ENCODE measurements at places on chromosomes 7 and 10.

DNA sequence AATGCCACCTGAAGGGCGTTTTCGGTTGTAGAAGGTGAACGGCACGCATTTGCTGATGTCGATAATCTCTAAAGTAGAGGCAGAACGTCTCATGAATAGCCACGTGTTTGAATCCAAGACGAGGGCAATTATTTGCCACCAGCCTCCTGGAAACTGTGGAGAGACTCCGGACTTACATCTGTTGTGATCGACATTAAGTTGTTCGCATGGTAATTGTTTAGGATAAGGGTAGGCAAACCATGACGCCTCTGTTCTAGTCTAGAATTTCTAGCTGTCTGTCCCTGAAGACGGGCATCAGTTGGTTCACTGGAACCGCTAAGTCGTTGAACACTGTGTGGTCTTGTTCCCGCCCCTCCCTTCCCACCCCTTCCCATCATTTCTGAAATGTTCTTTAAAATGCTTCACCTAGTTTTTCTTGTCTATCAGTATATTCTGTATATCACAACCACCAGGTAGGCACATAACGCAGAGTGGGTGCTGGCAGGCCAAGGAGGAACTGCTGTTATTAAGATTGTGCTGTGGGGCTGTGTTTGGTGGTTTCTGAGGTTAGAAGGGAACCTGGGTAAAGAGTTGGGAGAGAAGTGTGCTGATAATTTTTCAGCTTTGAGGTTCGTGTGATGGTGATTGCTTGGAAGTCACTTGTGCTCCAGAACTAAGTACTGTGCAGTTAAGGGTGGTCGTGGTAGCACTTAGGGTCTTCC is 1.2 kb downstream of the UBE3C start:
- DNase-seq = no peak

DNA sequence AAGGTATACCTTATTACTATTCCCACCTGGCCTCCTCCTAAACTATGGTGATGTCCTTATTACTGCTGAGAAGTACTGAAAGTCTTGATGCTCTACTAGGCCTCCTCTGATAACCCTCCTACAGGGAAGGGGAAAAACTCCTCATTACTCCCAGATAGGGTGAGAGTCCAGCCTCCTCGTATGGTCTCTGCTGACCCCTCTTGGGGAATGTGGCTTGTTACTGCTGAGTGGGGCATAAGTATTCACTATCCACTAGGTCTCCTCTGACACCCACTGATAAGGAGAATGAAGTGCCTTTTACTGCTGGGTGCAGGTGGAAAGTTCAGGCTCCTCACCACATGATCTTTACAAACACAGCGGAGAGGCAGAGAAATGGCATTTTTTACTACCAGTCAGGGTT is 222.9 kb downstream of the CHRM2 start:
- DNase-seq = no peak

- no peak for DNase-seq
These were observed 84.9 kb upstream of the SKAP2 start for GRCh38 chr7:26949319-26949718.

DNA sequence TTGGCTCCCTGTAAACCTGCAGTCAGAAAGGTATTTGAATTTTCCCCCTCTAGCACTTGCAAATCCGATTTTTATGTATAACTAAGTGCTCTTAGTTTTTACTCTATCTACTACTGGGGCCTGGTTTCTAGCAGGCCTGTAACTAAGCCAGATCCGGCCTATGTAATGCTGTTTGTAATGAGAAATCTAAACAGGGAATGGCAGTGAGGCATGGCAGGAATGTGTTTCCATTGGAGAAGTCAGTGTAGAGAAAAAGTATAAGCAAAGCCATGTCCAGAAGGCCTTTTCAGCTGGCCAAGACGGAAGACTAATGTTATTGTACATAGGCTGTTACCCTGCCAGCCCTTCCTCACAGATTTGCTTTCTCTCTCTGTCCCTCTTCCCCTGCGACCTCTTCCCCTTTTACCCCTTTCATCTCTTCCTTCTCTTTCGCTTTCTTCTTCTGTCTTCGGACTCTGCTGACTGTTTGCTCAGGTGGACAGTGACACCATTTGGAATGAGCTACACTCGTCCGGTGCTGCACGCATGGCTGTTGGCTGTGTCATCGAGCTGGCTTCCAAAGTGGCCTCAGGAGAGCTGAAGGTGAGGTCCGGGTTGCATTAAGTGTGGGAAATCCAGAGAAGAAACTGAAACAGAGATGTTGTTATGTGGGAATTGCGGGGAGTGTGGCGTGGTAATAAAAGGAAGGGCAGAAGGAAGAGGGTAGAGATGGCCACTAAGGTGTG is 297.5 kb downstream of the HDAC9 start:
- no peak for DNase-seq

GRCh38 chr10:86960003-86960862 is 1.8 kb downstream of the SNCG start:
- no peak for DNase-seq

DNA sequence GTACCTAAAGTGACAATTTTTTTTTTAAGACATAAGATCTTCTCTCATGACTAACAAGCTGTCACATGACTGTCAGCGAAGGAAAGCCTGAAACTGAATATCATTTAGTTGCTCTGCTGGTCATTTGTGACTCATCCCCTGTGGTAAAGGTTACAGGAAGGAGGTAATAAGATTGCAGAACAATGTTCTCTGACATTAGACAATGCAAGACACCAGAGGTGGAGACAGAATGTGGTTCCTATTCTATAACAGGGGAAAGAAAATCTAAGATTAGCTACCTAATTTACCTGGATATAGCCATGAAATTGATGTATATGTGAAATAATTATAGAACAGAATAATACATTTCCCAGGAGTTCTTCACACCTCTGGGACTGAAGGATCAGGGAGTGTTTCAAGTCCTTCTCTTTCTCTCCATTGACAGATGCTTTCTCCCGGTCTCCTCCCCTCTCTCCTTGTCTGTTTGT is 47.7 kb downstream of the LRGUK start:
- no peak for DNase-seq

DNA sequence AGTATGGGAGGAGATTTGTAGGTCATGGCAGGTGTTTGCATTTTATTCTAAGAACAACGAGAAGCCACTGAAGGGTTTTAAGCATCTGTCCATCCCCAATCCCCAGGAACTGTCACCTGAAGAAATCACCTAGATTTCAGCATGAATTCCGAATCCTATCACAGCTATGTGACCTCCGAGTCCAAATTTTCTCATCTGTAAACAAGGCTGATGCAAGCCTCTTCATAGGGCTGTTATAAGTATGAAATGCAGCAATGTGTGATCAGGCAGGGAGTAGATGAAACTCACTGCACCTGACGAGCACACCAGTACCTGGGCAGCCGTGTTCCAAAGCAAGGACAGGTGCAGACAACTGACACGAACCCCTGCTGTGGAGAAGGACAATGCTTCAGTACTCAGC is 14.0 kb downstream of the HABP2 start:
- no peak for DNase-seq

DNA sequence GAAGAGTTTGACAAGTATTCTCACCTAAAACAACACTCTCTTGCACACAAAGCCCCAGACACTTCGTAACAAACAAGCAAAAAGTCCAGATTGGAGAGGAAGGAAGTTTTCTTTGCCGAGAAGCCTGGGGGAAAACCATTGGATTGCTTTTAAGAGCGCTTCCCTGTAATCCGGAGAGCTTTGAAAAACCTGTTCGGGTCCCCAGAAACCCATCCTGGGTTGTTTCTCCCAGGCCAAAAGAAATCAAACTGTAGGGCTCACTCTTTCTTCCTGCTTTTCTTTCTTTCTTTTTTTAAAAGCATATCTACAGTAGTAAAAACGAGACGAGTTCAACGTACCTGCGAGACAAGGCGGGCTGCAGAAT is 655 bp downstream of the SP8 start:
- no peak for DNase-seq

- no peak for DNase-seq
These were observed 144.0 kb upstream of the ASAH2 start for GRCh38 chr10:50395271-50395670.

GRCh38 chr10:116331815-116332214 is 7.6 kb downstream of the CCDC172 start:
- DNase-seq = no peak

DNA sequence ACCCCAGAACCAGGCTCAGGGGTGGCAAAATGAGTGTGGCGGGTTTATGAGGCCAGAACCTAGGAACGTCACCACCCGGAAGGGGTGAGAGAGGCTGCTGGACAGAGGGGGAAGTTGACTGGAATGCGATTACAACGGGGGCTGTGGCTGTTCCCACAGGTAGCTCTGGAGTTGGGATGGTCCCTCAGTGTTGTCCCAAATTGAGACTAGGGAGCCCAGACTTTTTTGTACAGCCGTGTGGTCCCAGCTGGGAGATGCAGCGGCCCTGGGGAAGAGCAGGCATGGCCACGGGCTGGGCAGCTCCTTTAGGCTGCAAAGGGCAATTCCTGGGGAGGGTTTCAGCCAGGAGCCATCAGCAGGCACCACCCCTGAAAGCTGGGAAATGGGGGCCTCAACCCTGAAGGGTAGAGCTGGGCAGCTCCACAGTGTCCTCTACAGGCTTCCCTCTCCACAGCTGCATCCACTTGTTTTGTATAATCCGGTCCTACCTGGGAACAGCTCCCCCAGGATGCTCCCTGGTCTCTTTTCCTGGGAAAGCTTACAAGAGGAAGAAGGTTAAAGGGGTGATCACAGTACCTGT is 11.0 kb upstream of the GDF10 start:
- DNase-seq = no peak

DNA sequence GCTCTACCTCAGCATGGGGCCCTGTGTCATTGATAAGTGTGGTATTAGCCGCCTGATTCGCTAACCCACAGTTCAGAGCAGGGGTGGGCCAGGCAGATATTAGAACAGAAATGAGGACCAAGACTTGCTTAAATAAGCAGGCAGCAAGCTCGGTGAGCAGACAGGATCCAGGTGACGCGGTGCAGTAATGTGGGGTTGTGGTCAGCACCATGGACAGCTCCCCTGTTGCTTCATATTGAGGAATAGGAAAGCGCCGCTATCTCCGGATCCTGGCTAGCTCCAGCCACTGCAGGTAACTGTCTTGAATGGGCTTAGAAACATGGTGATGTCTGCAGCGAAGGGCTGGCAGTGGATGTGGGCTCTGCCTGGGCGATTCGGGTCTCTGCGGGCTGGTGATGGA is 51.3 kb upstream of the GPR26 start:
- no peak for DNase-seq

- DNase-seq = no peak
These were observed 106.4 kb upstream of the ARMC3 start for GRCh38 chr10:22821501-22821900.

DNA sequence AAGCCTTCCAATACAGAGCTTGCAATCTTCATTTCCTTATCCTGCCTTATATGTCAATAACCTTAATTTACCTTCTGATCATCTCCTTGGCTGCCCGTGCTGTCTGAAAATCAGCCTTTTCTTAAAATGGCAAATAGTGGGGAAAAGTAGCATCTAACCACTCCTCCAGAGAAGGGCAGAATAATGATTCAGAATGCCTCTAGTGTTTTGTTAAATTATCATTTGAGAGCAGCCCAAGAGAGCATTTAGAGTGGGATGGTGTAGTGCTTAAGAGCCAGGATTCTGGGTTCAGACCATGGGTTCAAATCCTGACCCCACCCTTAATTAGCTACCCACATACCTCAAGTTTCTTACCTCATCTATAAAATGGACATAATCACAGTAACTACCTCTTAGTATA is 4.6 kb upstream of the TMEM139 start:
- DNase-seq = no peak

- DNase-seq = no peak
These were observed 176.6 kb upstream of the PRKCQ start for GRCh38 chr10:6756716-6757115.

GRCh38 chr10:75497997-75498883 is 66.8 kb downstream of the LRMDA start:
- no peak for DNase-seq

DNA sequence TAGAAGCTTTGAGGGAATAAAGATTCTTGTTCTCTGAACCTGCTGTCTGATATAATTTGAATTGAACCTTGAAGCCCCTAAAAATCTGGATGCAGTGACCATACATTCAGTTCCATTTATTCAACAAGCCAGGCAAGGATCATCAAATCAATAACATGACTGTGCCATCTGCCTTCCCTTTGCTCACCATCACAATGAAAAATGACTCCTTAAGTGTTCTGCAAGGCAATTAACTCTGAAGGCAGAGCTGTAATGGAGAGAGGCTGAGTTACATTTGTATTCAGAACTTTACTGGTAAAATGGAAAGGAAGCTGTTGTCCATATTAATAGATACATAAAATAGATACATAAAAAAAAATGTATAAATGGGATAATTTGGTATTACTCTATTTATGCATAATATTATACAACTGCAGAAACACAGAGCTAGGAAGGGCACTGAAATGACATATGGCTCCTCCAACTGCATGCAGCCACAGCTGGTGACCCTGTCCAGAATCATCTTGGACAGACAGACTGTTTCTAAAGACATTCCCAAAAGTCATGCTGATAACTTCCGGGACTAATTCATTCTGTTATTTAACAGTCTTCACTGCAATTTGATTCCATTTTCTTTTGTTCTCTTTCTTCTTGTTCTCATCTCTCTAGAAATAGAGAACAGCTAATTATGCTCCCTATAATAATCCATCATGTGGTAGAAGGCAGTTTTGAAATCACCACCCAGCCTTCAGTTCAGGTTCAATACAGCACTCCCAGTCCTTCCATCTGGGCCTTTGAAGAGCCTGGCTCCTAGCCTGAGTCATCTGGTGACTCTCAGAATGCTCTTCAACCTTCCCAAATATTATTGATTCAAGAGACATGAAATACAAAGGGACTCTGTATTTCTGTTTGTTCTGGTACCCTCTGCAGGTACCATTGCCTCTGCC is 412.6 kb downstream of the GFRA1 start:
- no peak for DNase-seq

GRCh38 chr10:110725801-110726630 is 81.9 kb downstream of the RBM20 start:
- DNase-seq = no peak

DNA sequence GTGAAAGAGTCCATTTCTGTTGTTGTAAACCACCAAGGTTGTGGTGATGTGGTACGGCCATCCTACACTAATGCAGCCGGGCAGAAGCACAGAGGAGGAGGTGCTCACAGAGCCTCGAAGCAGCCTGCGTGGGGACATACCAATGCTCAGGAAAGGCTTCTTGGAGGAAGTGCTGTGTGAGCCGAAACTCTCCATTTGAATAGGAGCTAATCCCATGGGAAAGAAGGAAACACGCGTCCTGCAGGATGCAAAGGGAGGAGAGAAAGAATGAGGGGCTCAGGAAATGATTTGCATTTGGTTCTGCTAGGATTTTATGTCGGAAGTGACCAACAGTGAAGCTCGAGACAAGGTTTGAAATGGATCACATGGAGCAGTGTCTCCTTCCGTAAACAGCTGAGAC is 477.9 kb upstream of the ANKRD30A start:
- DNase-seq = no peak

- peak; percentile 44 for DNase-seq
These were observed 150.5 kb upstream of the VKORC1L1 start for GRCh38 chr7:65722361-65722792.

GRCh38 chr7:138738114-138738513 is 37.0 kb upstream of the SVOPL start:
- DNase-seq = no peak

GRCh38 chr7:98771519-98771918 is 98.3 kb downstream of the TMEM130 start:
- DNase-seq = no peak

- DNase-seq = no peak
These were observed 27.2 kb downstream of the CCM2 start for GRCh38 chr7:45026984-45027773.

GRCh38 chr10:3786295-3787015 is 1.4 kb upstream of the KLF6 start:
- no peak for DNase-seq

- no peak for DNase-seq
These were observed 34.0 kb downstream of the ERLIN1 start for GRCh38 chr10:100151723-100152300.

- DNase-seq = no peak
These were observed 115.1 kb upstream of the MEOX2 start for GRCh38 chr7:15801551-15801950.

Data from activated T-cell treated with anti-CD3 and anti-CD28 coated beads for 24 hours (primary cell).